Hepatocyte (in vitro differentiated cells): ENCODE measurements at places on chromosomes 12 and 14.

- DNase-seq: no peak
Measured at GRCh38 chr14:71804992-71805391, 127.2 kb upstream of the RGS6 start.

- DNase-seq: no peak
Measured at GRCh38 chr14:28901631-28902030, 135.0 kb downstream of the FOXG1 start.

DNA sequence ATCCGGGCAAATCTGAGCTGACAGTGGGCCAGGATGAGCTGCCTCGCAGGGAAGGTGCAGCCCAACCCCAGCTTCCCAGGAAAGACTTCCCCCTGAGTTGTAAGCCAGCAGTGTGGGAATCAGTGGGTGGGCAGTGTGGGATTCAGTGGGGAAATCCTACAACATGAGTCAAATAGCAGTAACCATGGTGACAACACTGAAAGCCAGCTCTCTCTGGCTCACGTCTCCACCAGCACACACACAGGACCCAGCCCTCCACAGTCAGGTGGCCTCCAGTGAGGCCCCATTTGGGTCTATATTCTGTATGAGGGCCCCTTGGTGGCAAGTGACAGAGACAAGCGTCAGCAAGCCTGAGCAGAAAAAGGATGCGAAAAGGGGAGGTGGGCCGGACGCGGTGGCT is 6.0 kb upstream of the LGALS3 start:
- DNase-seq: peak; percentile 82

GRCh38 chr14:20803223-20803622 is 579 bp upstream of the RNASE1 start:
- DNase-seq: no peak

GRCh38 chr12:107570721-107571120 is 114.9 kb upstream of the PWP1 start:
- DNase-seq: peak; percentile 23

GRCh38 chr14:104390221-104390931 is 189.2 kb upstream of the C14orf180 start:
- DNase-seq: no peak
